ENCODE measurements at places on chromosomes 16 and 17.

DNA sequence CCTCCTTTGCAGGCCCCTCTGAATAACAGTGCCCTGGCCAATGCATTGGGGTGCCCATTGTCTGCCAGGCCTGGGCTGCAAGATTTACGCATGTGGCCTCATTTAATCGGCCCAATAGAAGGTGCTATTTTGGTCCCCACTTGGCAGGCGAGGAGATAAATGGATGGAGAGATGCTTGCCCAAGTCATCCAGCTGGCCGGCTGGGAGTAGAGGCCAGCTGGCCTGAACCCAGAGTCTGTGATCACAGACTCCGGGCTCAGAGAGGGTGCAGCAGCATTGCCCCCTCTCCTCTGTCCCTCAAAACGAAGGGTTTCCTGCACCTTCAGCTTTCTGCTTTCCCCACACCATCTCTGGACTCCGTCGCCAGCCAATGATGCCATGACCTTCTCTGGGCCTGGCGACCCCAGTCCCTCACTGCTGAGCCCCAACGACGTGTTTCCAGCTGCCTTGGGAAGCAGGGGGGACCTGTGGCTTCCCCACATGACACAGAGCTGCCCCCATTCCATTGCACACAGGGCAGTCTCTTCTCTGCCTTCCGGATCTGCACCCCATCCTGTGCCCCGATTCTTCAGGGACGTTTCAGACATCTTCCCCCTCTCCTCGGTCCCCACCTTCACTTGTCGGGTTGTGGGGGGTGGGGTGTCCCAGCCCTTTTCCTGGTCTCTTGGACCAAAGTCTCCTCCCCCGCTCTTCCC, 3.5 kb upstream of the ADGRG1 start:
- DNase-seq, result no peak

DNA sequence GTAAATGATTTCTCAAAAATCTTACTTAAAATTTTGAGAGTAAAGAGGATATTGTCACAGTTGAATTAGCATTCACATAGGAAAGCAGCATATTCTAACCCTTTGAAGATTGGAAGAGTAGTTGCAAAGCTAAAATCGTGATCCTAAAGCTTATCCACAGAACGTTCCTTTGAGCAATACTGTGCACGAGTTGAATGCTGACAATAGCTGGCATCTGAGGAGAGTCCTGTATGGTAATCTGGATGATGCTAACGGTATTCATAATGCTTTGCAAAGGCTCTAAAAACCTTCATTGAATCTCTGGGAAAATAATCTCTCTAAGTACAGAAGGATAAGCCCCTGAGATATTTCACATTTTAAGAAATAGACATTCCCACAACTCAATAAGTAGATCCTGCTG, 354.6 kb downstream of the CDH8 start:
- no peak for DNase-seq

GRCh38 chr16:84826558-84826941, 6.8 kb downstream of the CRISPLD2 start:
- no peak for DNase-seq

- DNase-seq, result no peak
Measured at GRCh38 chr17:77116371-77116860, 24.4 kb upstream of the SEC14L1 start.

DNA sequence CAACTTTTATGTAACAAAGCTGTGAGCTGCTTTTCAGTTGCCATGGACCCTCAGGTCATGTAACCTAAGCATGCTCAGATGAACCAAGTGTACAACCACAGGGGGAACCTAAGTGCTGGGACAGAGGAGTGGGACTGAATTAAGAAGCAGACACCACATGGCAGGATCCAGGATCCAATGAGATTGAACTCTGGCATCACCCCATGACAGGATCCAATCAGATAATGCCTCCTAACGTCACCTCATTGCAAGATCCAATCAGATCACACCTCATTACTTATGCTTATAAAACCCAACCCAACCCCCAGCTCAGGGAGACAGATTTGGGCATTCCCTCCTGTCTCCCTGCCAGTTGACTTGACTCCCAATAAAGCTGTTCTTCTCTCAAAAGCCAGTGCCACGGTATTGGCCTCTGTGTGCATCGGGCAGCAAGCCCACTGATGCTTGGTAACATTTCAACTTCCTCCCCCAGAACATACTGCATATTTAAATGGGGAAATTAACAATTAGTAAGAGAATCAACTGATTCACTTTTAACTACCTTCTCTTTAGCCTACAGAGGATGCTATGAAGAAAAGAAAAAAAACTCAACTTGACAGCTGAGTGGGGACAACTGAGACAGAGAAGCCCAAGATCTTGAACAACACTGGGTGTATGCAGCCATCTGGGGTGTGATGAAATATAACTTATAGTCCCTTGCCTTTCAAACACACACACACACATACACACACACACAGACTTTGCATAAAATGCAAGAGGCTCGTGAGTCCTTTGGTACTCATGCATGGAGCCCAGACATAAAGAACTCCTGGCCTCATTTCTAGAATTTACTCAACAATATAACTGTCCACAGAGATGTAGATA, 148.4 kb downstream of the SLC39A11 start:
- no peak for DNase-seq

GRCh38 chr17:4100883-4101756, 41.7 kb downstream of the ZZEF1 start:
- DNase-seq, result no peak

DNA sequence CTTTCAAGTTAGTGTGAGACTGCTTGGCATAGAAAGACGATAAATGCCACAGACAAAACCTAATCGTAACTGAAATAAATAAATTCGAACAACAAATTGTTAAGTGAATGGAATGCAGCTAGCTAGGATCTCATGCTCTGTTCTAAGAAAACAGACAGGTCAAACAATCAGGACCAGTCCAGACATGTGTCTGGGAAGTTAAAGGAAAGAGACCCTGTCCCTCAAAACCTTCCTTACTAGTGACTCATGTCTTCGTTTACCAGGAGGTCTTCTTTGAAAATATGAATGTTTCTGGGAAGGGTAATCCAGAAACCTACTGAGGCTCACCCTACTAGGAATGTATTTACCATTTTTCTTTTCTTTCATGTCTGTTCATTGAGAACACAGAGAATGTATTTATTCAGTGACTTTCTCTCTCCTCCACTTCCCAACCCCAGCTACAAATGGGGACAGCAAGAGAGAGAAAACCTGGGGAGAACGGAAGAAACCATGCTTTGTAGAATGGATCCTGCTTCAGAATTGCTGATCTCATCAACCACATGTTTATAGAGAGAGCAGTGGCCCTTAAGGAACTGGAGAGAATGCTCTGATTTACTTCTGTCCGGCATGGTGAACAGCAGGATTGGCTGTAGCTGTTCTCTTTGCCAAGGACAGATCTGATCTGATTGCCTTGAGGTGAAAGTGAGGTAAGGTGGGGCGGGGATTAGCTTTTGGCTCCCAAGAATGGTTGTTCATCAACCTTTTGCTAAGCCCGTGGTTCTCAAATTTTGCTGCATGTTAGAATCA, 39.4 kb upstream of the DHX8 start:
- no peak for DNase-seq

DNA sequence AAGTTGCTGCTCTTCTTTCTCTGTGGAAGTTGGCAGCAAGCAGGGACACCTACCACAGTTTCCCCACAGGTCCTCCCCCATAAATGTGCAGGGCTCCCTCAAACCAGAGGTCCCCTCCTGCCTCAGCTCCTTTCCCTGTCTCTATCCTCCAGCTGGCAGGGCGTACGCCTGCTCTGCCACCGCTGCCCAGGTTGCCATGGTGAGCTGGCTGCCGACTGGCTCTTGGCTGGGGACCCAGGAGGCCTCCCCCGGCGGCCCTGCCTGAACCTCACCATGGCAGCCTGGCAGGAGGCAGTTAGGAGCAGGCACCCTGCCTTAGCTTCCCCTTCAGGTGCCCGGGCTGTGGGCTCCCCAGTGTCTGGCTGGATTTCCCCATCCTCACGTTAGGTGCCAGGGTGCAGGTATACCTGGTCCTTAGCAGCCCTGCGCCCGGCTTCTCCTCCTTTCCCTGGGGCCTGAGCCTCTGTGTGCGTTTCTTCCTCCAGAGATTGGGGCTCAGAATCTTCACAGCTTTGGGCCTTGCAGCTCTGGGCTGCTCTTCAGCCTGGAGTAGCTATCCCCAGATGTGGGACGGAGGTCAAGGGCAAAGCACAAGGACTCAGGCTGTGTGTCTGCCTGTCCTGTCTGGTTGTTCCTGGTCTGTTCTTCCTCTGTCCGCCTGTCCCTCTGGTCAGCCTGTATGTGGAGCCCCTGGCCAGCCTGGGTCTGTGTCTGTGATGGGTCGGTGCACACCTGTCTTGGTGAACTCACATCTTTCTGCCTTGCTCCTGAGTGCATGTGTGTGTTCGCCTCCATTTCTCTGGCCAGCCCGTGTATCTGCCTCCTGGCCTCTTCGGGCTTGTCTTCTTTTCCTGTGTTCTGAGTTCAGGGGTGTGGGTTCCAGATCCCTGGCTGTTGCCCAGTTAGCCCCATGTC, 15.7 kb downstream of the GJD3 start:
- DNase-seq, result no peak

Measured in renal cortex interstitium (tissue), 15 donors.